C1 segment of cervical spinal cord (tissue), 14 donors: ENCODE measurements at places on chromosomes 2 and 18.
A peak's percentile ranks its signal among the peaks of the same experiment; 100 is the strongest.

- no peak for DNase-seq
Measured at GRCh38 chr2:178927173-178927572, 120.0 kb upstream of the TTN start.

- DNase-seq: no peak
Measured at GRCh38 chr2:39136799-39137198, 15.9 kb upstream of the SOS1 start.

DNA sequence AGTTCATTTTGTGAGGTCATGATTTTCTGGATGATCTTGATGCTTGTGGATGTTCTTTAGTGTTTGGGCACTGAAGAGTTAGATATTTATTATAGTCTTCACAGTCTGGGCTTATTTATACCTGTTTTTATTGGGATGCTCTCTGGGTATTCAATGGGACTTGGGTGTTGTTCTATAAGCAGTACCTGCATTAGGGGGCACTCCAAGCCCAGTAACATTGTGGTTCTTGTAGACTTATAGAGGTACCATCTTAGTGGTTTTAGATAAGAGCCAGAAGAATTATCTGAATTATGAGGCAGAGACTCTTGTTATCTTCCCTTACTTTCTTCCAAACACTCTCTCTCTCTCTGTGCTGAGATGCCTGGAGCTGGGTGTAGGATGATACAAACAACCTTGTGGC lies 470.0 kb downstream of the PIK3C3 start:
- no peak for DNase-seq

DNA sequence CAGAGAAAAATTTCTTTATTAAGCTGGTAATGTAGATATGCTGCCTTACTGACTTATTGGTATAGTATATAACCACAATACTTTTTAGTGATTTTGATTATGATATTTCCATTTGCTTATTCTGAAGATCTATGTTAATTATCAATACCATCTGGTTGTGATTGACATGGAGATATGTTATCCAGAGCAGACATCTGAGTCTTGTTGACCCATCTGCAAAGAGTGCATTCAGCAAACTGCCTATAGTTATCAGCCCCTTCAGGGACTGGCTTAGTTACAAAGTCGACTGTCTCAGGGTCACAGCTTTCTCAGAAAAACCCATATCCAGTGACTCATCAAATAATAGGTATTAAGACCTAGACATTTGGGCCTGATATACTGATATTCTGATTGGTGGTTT lies 475.7 kb downstream of the DSC3 start:
- no peak for DNase-seq

DNA sequence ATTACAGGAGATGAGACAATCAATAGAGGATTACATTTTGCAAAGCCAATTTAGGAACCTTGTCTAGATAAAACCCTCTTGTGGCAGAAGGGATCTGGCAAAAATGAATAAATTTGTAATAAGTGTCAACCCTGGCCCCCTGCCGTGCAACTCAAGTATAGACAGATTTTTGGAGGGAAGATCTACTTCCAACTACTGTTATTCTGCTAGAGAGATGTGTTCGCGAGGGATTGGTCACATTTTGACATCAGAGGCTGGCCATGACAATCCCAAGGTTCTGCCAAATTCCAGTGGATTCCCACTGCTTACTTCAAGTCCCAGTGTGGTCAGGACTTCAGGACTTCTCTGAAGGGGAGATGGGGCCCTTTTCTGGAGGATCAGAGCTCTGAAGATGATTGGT lies 192.6 kb downstream of the SH3RF3 start:
- no peak for DNase-seq

GRCh38 chr2:217736776-217737550 lies 265.8 kb downstream of the TNS1 start:
- DNase-seq: no peak

- DNase-seq: peak; percentile 60
Measured at GRCh38 chr2:101330253-101330933, 21.9 kb upstream of the RNF149 start.

DNA sequence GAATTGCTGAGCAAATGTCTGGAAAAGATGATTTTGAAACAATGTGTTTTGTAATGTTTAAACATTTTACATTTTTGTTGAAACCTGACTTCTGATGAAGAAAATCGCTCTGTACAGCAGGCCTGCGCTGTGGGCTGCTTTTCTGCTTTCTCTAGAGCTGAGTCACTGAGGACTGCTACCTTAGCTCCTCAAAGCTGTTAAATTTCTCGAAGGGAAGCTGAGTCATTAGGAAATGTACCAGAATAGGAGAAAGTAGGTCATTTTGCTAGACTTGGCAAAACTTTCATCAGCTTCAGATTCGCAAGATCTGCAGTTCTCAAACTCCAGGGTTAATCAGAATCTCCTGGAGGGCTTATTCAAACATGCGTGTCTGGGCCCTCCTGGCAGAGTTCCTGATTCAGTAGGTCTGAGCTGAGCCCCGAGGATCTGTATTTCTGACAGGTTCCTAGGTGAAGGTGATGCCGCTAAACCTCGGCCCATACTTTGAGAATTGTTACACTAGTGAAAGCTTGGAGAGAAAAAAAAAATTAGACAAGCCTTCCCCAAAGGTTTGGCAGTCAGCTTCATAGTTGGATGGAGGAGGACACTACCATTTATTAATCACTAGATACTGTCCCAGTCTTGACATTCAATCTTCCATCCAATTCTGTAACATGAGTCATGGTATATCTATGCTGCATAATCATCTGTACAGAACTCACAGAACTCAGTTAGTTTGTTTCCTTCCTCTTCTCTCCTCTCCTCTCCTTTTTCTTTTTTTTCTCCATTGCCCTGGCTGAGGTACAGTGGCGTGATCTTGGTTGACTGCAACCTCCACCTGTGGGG lies 297.6 kb downstream of the PARD3B start:
- no peak for DNase-seq

DNA sequence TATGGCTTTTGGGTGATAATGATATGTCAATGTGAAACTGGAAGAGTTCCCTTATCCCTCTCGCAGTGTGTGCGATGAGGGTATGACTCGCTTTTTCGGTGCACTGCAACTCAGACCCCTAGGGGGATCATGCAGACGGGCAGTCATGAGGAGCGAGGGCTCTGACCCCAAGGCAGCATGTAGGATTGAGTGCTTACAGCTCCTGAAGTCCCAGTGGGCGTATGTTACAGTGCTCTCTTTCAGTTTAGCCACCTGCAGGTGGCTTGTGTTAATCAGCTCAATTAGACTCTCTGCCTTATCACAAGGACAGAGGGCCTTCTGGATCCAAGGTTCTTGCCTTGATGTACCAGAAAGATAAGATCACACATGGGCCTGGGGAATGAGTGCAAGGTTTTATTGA lies 1269.9 kb upstream of the GYPC start:
- no peak for DNase-seq

DNA sequence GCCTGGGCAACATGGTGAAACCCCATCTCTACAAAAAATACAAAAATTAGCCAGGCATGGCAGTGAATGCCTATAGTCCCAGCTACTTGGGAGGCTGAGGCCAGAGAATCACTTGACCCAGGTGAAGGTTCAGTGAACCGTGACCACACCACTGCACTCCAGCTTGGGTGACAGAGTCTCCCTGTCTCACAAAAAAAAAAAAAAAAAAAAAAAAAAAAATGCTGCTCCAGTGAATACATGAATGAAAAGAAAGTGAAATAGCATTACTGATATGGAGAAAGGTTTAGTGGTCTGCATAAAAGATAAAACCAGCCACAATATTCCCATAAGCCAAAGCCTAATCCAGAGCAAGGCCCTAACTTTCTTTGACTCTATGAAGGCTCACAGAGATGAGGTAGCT lies 44.5 kb downstream of the METTL8 start:
- DNase-seq: no peak

DNA sequence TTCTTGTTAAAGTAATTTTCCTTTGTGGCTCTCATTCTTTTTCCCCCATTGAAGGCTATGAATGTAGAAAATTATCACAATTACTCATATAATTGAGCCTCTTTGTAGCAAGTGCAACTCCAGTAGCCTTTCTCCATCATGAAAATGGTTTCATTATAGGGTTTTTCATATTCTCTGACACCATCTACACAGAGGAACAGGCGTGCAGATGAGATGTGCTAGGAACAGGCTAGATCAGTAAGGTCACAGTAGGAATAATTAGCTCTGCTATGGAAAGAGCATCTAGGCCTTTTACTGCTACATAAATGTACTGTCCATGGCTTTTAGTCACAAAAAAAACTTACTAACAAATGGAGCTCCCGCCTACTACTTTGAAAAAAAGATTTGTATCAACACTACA lies 12.6 kb upstream of the DLX1 start:
- no peak for DNase-seq

- DNase-seq: no peak
Measured at GRCh38 chr18:10927286-10927992, 221.9 kb downstream of the PIEZO2 start.

DNA sequence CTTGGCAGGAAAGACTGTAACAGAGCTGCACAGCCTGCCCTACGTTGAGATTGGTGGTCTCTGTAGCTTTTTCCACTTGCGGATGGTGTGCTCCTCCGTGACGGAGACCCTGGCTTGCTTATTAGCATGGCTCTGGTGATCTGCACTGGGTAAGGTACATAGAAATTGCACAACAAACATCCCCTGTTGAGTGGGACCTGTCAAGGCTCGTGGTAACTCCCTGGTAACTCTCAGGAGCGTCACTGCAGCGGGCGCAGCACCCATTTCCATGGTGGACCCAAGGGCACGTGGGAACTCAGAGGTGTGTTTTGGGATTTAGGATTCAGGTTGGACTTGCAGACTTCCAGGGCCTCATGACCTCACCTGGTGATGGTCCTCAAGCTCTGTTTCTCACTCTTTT lies 1.1 kb downstream of the TRAF3IP1 start:
- no peak for DNase-seq

GRCh38 chr2:126748929-126749518 lies 93.1 kb downstream of the GYPC start:
- DNase-seq: no peak

- DNase-seq: no peak
Measured at GRCh38 chr2:68594041-68594440, 49.3 kb upstream of the PROKR1 start.

- DNase-seq: no peak
Measured at GRCh38 chr2:114192362-114192761, 250.1 kb upstream of the DPP10 start.

DNA sequence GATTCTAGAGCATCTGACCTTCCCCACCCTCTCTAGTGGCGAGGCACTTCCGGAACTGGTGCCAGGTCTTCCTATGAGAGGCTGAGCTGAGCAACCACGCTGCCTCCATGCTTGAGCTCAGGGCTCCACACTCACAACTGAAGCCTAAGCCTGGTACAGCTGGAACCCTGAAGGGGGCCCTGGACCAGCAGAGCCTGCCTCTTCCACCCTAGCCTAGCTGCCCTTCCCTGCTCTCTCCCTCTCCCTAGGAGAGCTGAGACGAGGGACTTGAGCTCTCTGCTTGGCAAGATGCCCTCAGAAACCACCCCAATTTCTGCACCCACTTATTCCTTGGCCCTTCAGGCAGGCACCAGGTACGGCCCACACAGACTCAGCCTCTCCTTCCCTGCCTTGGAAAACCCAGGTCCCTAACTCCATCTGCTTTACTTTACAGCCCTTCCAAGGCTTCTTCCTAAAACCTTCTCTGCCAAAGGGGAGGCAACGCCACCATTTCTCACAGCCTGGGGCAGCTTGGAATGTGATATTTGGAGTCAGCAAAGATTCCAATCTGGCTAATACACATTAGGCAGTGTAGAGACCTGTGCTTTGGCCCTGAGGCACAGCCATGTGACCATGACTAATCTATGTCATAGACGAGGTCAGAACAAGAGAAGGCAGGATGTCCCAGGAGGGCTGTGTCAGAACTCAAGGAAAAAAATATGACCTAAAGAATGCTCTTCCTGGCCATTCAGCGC lies 18.8 kb downstream of the COX7A2L start:
- DNase-seq: no peak

- no peak for DNase-seq
Measured at GRCh38 chr18:39799006-39799405, 2156.0 kb upstream of the PIK3C3 start.

DNA sequence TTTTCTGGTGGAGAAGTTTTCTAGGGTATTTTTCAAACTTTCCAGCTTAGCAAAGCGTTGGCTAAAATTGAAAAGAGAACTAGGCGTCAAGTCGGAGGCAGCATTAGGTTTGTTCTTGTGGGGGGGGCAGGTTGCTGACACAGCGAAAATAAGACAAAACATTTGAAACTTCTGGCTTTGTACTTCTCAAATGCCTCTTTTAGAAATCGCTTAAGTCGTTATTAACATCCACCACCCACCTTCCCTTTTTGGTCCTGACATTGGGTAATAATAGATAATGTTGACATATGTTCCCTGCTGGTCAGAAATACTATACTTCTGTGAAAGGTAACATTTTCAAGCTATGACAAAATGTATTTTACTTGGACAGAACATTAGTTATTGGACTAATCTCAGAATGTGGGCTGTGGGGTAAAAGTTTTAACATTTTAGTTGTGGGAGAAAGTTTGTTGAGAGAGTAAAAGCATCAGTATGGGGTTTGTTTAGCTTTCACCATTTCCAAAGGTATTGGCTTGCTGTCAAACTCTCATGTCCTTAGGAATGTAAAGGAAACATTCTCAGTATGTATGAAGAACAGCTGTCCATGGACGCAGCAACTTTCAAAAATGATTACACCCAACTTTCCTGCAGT lies 88.1 kb upstream of the ZEB2 start:
- no peak for DNase-seq

DNA sequence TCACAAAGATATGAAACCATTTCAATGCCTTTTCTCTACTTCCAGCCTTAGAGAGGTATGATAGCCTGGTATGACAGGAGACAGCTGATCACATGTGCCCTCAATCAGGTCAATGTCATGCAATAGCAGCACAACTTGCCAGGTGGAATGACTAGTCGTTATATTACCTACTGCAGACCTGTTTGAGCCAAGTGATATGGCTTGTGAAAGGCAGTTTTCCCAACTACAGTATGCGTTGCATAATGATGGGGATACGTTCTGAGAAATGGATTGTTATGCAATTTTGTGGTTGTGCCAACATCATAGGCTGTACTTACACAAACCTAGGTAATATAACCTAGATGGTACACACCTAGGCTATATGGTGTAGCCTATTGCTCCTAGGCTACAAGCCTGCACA lies 262.8 kb downstream of the ICOS start:
- DNase-seq: no peak

GRCh38 chr2:128604045-128604444 lies 285.4 kb upstream of the HS6ST1 start:
- no peak for DNase-seq

DNA sequence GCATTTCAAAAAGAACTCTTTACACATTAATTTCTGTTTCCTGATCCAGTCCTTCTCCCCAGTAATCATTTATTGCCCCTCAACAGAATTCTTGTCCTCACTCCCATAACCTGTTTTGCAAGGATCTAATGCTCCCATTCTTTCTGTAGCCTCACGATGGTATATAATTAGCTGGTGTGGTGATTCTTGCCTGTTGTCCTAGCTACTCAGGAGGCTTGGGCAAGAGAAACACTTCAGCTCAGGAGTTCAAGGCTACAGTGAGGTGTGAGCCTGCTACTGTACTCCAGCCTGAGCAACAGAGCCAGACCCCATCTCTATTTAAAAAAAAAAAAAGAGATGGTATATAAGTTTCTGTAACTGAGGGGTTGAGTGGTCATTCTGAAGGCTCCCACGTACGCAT lies 7.7 kb upstream of the TRAPPC8 start:
- no peak for DNase-seq
